ENCODE measurements at places on chromosomes 1 and 21. TPM values are rescaled to one million over a fixed set of nuclear protein-coding genes. Genes with fewer than 3 reads are reported as not detected.

GRCh38 chr1:29412591-29412990 lies 176.3 kb downstream of the PTPRU start:
- DNase-seq: no peak

GRCh38 chr1:116067566-116067890 lies 43.7 kb upstream of the MAB21L3 start:
- peak; percentile 77 for DNase-seq

DNA sequence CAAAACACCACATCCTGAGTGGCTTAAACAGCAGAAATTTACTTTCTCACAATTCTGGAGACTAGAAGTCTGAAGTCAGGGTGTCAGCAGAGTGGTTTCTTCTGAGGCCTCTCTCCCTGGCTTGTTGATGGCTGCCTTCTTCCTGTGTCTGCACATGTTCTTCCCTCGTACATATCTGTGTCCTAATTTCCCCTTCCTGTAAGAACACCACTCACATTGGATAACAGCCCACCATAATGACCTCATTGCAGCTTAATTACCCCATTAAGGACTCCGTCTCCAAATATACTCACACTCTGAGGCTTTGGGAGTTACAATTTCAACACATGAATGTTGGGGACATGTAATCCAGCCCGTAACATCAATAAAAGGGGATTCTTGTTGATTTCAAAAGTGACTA lies 23.4 kb downstream of the C8A start:
- DNase-seq: no peak

- no peak for DNase-seq
These were observed 13.9 kb upstream of the TTC39A start for GRCh38 chr1:51344276-51344601.

DNA sequence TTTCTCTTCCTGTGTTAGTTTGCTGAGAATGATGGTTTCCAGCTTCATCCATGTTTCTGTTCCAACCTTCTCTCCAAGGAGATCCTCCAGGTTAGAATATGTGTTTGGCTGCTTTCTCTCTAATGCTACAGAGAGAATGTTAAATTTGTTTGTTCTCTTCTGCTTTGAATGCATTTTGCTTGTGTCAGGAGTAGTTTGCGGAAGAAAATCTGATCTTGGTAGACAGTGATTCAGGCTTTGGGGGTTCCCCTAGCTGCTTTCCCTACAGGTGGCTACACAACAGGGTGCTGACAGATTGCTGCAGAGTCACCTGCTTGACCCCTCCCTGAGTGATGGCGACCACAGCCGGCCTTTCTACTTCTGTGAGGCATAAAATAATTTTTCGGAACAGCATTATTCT lies 41.8 kb downstream of the MACO1 start:
- no peak for DNase-seq

The ACTA1 gene
- polyA plus RNA-seq: 0.11 TPM
